Suppressor macrophage treated with lipopolysaccharide for 1 hour (primary cell): ENCODE measurements at places on chromosomes 4 and X.
A peak's percentile ranks its signal among the peaks of the same experiment; 100 is the strongest.

GRCh38 chrX:87517571-87518141 is at the start of gene KLHL4:
Gene KLHL4, plus strand, starts transcription at chrX:87517802. Its CDS starts 92 bp downstream, at chrX:87517894.
- no peak for DNase-seq

DNA sequence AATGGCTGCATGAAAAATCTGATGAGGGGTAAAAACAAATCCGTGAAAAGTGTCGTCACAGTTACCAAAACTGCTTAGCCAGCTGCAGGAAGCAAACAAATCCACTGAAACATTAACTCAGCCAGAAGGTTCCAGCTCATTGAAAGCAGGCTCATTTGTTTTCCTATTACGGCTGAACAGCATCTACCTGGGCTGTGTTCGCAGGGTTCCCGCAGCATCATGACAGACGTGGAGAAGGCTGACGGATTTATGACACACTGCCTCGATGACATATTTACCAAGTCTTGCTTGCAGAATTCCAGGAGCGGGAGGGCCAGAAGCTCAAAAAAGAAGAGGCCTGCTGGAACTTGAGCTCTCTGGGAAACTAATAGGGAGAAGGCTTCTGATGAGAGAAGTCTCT is 781.1 kb downstream of the RAB28 start:
- DNase-seq: no peak

DNA sequence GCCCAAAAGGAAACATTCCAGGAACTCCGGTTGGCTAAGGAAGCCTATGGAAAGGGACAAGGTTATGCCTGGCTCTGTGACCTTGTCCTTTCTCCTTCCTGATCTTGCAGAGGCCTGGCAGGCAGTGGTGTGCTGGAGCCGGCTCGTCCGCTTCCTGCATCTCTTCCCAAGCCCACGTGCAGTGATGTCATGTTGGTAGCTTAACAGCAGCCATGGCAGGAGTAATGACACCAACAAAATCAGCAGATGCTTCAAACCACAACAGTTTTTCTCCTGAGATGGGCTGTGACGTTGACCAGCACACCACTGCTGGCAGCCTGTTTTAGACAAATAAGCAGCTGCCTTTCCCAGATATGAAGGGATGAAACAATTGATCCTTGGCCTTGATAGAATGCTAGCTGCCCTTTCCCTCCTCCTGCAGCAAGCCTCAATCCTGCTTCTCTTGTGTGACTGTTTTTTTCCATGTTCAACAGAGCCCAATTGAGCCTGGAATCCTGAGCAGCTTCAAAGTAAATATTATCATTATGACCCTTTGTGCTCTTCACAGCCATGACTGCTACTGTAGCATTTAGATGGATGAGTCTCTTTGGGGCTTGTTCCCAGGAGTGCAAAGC is 23.4 kb downstream of the SEPTIN6 start:
- DNase-seq: no peak

DNA sequence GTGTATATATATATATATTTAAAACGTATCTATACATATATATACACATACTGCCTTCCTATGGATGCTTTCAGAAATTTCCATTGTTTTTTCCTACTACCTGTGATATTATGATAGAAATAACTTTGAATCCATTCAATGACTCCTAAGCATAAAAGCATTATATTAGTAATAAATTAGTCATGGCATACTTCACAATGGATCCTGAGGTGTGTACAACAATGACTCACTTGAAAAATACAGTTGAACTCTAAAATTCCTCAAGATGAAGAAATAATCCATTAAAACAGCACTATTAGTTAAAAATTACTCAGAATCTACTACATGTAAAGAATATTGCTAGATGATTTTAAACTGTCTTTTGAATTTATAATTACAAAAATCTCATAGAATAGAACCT is 201.1 kb downstream of the STPG2 start:
- DNase-seq: no peak

GRCh38 chr4:10108818-10109783 is 7.5 kb downstream of the WDR1 start:
- DNase-seq: no peak

DNA sequence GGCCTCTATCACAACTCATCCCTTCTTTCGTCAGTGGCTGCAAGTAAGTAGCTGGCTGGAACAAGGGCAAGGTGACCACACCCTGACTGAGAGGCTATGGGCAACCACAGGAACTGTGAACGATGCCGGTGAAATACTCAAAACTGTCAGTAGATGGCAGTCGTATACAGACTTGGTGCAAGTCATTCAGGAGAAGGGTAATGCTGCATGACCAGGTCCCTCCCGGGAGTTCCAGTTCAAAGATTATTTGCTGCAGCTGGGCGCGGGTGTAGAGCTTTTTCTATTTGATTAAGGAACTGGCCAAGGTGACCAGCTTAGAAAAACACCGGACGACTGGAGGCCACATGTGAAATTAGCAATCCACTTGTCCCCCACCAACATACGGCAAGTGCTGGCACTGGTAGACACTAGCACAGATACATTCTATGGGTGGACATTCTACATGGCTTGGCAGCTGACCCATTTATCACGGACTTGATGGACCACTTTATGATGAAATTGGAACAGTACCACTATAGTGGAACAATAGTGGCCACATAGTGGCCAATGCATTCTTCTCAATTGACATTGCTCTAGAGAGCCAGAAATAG is 726.6 kb downstream of the TRAM1L1 start:
- peak; percentile 86 for DNase-seq

DNA sequence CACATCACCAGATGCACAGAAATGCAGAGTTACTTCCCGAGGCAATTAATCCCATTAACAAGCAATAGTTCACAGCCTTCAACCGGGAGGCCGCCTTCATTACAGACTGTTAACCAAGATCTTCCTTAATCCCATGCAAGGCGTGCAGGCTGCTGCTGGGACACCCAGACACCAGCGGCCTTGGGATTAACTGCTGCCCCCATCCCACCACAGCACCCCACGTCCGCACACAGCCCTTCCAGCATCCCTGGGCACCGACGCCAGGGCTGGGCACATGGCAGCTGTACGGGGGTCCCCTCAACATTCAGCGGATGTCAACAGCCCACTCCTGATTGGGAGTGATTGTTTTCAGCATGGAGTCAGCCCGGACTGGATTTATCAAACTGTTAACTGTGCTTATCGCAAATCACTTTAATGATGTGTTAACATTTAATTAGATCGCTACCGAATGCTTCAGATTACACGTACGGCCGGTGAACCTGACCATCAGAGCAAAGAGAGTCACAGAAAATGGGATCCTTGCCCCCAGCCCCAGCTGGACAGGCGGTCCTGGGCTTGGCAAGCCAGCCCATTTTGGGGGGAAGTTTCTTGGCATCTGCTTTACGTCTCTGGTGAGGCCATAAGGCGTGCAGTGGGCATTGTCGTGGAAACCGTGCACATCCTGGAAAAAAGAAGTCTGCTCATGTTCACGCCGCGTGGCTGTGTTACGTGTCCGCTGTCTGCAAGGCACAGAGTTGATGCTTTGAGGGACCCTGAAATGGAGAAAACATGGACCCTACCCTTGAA is 126.4 kb downstream of the HMX1 start:
- no peak for DNase-seq

DNA sequence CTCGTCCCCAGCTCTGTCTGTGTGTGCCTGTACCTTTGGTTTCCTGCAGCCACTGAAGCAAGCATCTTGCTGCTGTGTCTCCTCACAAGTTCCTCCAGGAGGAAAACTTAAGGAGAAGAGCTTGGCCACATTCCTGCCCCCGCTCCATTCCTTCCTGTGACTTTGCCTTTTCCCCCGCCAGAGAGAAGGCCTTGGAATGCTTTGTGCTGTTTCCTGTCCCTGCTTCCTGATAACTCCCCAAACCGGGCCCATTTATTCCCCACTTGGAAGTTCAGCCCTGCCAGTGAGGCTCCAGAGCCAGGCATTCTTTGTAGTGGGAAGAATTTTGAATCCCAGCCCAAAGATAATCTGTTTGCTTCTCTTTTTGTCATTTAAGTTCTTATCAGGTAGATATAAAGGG is 33.1 kb downstream of the SMIM10L2A start:
- DNase-seq: no peak

GRCh38 chr4:17324386-17324830 is 187.5 kb downstream of the QDPR start:
- peak; percentile 61 for DNase-seq

GRCh38 chr4:61401771-61402170 is 201.6 kb downstream of the ADGRL3 start:
- no peak for DNase-seq

DNA sequence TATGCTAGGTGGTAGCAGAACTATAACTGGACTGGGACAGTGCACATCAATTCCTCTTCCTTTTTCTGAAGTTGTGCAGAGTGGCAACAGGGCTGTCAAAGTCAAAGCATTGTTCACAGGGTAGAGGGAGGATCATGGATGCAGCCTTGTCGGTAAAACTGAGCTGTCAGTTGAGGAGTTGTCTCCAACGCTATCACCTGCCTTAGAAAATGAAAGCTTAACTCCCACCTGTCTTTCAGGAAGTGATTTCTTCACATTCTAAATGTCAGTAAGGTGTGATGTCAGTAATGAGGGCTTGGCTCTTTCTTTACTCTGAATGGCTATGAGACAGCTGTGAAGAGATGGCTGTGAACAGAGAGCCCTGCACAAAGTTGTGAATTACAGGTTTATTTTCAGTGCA is 66.4 kb upstream of the BANK1 start:
- no peak for DNase-seq
